ENCODE measurements at places on chromosomes 5 and 9.

GRCh38 chr9:109816490-109816889 lies 36.5 kb downstream of the PALM2AKAP2 start:
- no peak for DNase-seq

DNA sequence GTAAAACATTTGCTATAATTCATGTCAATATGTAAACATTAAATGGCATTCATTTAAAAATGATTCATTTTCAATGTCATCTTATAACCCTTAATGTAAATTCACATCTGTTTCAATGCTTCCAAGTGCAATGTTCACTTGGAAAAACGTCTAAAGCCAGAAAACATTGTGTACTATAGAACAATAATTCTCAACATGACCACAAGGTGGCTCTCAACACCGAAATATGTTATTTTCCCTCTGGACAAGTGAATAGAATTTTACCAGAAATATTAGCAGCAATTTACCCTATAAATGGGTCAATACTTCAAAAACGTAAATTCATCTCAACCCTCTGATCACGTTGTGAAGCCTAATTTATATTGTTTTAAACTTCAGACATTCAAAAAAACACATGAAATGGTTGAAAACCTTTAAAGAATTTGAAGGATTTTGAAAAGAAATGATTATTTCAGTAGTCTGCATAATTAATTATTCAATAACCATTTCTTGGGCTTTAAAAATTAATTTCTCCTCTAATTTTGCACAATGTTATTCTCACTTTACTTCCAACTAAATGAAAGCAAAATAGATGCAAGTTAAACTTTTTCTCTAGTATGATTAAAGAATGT lies 11.0 kb downstream of the CDH10 start:
- DNase-seq: peak; percentile 3

DNA sequence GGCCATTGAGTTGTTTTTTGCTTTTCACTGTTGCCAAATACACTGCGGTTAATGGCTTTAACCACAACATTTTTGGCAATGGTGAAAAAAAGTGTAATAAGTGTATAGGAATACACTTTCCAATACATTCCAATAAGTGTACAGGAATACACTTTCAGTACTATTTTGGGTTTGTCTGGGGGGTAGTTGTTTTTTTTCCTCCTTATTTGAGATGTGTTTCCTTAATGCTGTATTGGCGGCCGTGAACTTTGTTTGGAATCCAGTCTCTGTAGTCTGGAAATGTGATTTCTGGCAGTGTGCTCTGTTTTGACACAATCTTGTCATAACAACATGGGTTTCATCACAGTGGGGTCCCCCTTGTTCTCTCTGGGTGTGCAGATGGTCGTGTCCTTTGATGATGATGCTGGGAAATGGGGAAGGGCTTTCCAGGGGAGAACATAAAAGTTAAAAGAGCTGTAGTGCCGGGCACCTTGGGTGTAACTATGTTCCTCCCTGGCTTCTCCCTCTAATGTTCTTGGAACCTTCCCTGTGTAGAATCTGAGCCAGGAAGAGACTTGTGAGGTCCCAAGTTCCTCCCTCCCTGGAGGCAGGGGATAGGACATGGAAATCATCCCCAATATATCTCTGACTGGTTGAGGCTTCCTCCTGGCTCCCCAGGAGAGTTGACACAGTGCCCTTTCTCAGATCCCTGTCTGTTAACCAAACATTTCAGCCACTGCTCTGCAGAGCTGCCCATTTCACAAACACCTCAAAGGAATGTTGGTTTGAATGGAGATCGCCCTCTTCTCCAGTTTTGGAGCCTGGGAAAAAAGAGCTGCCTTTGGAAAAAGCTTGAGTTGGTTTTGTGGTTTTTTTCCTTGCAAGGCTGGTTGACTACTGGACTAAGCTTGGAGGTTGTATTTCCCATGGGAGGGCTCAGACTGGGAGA lies 44.8 kb downstream of the RCL1 start:
- DNase-seq: no peak

DNA sequence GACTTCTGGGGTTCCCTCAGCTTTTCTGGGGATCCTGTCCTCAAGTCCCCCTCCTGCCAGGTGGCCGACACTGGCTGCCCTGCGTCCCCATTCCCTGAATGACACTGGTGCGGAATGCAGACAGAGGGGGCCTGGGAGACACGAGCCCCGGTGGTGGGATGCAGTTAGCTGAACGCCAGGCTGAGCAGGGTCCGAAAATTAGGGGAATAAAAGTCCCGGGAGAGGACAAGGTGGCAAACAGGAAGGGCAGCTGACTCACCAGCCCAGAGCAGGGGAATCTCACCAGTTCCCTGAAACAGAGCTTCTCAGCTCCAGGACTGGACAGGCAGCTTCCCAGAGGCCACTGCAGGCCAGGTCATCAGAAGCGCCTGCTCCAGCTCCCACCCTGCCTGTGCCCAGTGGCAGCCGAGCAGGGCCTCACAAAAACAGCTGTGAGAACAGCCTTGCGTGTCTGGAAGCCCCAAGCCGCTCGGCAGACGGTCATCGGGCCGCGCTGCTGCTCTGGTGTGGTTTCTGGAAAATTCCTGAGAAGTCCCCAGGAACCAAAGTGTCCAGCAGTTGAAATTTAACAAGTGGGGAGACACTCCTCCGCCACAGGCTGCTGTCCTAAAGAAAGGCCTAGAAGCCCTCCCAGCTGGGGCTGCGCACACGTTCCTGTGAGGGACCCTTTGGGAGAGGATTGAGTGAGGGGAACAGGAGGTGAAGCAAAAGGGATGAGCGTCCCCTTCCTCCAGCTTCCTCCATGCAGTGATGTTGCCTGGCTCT lies 47.6 kb upstream of the EXOC3 start:
- no peak for DNase-seq

DNA sequence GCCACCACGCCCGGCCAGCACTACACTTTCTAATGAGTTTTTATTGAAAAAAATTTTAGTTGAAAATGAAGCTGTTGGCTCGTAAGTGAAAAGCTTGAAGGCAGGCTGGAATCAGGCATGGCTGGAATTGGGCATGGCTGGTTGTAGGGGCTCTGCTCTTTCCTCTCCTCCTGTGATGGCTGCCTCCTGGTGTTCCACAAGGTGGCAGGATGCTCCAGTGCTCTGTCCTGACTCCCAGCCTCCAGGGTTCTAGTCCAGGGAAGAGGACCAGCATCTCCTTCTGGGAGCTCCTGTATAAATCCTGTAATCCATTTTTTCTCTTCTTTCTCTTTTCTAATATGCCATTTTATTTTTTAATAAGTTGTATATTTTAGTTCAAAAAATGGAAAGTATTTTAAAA lies 57.2 kb upstream of the DHFR start:
- DNase-seq: no peak

- peak; percentile 34 for DNase-seq
Observed at GRCh38 chr5:171965745-171966144, 40.7 kb downstream of the FBXW11 start.

DNA sequence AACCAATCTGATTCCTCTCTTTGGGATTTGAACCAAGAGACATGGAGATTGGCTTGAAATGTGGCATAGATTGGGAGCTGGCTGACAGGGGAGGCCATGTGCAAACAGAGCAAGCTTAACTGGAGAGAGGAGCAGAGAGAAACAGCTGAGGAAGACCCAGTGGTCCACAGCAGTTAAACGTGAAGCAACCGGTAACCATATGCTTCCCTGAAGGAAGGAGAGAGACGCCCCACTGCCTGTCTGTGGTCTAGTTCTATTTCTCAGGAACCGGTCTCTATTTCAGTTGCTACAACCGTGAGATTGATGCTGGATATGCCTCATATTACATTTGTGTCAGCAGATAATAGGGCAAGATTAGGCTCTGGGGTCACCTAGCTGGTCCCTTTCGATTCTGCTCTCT lies 13.6 kb upstream of the GAS1 start:
- no peak for DNase-seq

DNA sequence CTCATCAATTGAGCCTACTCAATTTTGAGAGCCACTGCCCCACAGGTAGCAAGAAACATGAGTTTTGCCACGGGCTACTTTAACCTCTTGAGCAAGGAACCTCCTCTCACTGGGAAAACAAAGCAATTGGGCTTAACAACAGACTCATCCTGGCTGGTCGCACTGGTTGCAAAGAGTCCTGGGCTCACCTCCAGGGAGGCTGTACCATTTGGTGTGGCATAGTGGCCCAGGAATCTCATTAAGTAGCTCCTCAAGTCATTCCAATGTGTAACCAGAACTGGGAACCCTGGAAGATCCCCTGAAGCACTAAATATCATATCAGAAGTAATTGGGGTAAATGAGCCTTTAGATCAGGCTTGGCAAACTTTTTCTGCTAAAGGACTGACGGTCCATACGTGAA lies 78.5 kb downstream of the MYO10 start:
- no peak for DNase-seq

DNA sequence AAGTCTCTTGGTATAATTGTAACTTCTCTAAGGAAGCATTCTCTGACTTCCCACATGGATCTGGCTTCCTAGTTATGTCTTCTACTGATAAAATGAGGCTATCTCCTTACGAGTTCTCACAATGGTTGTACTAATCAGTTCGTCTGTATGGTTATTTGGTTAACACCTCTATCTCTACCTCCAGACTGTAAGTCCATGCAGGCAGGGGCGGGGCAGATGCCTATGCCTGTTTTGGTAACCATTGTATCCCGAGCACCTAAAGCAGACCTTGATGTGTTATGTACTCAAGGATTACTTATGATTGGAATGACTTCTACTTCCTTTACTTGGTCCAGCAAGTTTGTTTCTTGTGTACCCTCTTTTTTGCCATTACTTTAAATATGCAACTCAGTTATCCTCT lies 125.0 kb upstream of the PITX1 start:
- no peak for DNase-seq

Measured in B cell (primary cell).